AG09319 (cell line): ENCODE measurements at places on chromosomes 2 and 18.

- no peak for DNase-seq
Observed at GRCh38 chr2:45178359-45178758, 169.1 kb upstream of the SIX2 start.

- no peak for DNase-seq
Observed at GRCh38 chr2:130791617-130791939, 36.2 kb downstream of the AMER3 start.

DNA sequence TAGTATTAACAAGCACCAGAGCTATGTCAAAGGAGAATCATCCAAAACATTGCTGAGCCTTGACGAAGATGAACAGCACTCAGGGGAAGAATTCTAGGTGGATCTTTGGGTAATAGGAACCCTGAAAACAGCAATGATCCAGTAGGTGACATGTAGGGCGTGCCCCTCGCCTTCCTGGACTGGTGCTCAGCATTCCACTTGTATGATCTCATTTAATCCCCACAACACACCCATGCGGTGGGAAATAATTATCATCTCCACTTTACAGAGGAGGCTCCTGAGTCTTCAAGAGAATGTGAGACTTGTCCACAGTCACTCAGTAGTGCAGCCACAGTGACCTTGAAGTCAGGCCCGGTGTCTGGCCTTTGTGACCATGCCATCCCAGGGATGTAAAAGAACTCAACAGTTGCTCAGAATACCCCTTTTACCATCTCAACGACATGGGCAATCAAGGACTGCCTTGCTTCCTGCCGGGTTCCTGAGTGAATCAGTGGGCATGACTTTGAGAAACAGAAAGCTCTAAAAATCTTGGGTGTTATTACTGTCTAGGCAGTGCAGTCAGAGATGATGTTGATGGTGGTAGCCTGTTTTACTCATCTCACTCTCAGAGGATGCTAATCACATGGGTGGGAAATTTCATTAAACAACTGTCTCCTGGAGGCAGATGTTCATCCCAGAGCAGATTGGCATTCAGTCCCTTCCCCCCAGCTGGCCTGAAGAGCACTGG is 161.6 kb downstream of the BCL11A start:
- no peak for DNase-seq

DNA sequence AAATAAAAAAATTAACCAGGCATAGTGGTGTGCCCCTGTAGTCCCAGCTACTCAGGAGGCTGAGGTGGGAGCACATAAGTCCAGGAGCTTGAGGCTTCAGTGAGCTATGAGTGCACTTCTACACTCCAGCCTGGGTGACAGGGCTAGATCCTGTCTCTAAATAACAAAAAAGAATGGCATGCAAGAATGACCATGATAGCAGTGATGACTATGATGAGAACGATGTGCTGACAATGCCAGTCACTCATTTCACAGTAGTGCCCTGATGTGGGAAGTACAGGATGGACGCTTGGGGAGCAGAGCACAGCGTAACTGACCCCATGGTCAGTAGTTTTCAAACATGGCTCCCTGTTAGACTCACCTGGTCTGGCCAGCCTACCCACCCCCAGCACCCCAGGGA is 139.1 kb downstream of the VAPA start:
- no peak for DNase-seq

DNA sequence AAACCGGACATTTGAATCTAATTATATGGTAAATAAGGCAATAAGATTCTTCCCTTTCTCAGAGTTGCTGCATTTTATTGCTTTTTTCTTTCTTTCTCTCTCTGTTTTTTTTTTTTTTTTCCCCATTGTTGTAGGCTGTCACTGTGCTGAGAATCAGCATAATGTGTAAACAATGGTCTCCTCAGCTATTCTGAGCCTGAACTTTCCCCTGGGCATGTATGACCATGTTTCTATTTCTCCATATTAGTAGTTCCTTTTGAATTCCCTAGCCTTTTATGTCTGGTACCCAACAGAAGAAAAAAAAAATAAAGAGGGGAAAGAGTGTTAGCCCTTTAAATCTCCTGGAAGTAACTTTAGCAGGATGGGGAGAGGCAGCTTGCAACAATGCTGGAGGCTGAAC is 1862.5 kb downstream of the SUCLG1 start:
- DNase-seq, result no peak

GRCh38 chr18:73690222-73690621 is 457.4 kb downstream of the FBXO15 start:
- DNase-seq, result no peak

GRCh38 chr2:37366773-37367172 is 22.3 kb downstream of the QPCT start:
- no peak for DNase-seq

GRCh38 chr2:60515721-60516226 is 37.7 kb downstream of the BCL11A start:
- DNase-seq, result no peak

DNA sequence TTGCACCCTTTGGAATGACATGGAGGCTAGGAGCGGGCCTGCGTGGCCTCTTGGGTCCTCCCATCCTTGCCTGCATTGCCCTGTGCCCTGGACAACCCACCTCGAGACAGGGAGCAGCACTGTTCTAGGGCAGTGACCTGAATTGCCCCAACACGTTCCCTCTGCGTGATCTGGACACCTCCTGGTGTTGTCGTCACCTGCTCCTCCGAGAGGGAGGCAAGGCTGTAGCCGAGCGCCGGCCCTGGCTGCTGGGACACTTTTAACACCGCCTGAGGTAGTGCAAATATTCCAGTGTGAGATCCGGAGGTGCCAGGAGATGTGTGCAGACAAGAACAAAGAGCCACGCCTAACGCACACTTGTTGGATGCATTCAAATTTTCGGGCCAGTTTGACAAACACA is 131.5 kb downstream of the SMAD7 start:
- no peak for DNase-seq

GRCh38 chr18:44452346-44452745 is 228.3 kb upstream of the SETBP1 start:
- no peak for DNase-seq

DNA sequence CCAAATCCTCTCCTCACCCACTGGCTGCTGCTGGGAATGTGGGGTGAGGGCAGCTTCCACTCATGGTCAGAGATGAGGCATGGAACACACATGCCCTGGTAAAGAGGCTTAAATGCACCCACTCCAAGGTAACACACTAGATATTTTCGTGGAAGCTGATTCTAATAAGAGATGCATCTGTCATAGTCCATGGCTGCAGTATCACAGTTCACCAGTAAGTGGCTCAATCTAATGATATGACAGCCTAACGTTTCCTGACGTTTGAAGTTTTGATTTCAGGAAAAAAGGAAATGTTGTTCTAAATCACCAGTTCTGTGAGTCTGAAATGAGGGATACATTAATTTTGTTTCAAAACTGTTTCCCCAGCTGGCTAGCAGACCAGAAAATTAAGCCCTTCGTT is 38.2 kb downstream of the LCT start:
- no peak for DNase-seq

DNA sequence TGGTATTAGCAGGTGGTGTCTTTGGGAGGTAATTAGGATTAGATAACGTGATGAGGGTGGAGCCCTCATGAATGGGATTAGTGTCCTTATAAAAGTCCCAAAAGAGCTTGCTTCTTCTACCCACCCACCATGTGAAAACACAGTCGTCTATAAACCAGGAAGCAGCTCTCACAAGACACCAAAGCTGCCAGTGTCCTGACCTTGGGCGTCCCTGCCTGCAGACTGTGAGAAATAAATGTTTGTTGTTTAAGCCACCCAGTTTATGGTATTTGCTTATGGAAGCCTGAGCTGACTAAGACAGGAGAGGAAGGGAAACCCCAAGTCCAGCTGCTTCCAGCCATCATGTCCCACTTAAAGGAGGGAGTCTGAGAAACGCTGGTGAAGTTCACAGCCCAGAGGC is 13.6 kb downstream of the ADI1 start:
- no peak for DNase-seq

GRCh38 chr2:150370561-150370960 is 116.9 kb downstream of the RND3 start:
- no peak for DNase-seq

GRCh38 chr2:65076345-65076710 is 20.1 kb downstream of the CEP68 start:
- DNase-seq, result no peak

- no peak for DNase-seq
Observed at GRCh38 chr2:86476092-86476491, 34.9 kb downstream of the KDM3A start.

DNA sequence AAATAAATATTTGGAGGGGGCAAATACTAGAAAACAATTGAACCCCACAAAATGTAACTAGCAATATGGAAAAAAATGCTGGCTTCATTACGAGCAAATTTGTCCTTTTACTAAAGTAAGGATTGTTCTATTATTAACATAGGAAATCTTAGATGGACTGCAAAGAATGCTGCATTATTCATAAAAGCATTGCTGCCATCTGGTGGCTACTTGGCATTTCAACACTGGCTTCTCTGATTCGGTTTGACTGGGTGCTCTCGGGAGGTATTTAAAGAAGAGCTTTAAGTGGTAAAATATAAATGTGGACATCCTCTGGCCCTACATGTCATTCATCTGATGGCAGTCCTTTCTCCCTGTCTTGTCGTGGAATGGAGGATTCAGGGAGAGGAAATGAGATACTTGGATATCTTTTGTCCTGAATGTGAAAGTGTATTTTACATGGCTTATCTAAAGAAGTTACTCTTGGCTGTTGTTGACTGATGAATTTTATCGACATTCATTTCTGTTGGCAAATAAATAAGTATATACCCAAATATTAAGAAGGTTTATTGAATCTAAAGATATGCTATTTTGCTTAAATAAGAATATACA is 130.2 kb downstream of the ARHGAP15 start:
- DNase-seq, result peak; percentile 27
